ENCODE measurements at places on chromosomes 11 and 22.
A peak's percentile ranks its signal among the peaks of the same experiment; 100 is the strongest.

DNA sequence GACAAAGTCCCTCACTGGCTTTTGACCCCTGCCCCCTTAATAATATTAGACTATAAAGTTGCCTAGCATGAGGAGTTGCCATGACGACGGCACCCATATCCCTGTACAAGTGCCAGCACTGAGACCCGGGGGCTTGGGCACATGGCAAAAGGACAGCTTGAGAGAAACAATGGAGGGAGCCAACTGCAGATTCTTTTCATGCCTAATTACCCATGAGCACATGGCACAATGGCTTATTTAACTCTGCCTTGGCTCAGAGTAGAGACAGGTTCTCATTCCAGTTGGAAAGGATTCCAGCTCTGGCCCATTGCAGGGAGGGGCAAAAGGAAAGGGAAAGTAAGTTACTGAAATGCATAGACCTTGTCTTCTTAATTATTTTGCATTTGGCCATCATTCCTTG lies 261.2 kb upstream of the UBASH3B start:
- no peaks in the 10 kb centered on the region for H3K36me3 ChIP-seq
- no peaks in the 10 kb centered on the region for H3K27me3 ChIP-seq
- no peak overlapping the region for H3K27ac ChIP-seq
- no peak overlapping the region for H3K4me3 ChIP-seq
- no peaks in the 10 kb centered on the region for H3K4me1 ChIP-seq

GRCh38 chr22:42893371-42894150 lies 36.5 kb upstream of the ARFGAP3 start:
- H3K27ac ChIP-seq: peak overlapping the region; percentile 18
- no peak for DNase-seq

- H3K4me3 ChIP-seq: no peak overlapping the region
- no peak for DNase-seq
- H3K27me3 ChIP-seq: peaks cover 2% of the 10 kb centered on the region
- no peaks in the 10 kb centered on the region for H3K4me1 ChIP-seq
- no peaks in the 10 kb centered on the region for H3K36me3 ChIP-seq
Observed at GRCh38 chr11:130785380-130786116, 130.7 kb downstream of the SNX19 start.

DNA sequence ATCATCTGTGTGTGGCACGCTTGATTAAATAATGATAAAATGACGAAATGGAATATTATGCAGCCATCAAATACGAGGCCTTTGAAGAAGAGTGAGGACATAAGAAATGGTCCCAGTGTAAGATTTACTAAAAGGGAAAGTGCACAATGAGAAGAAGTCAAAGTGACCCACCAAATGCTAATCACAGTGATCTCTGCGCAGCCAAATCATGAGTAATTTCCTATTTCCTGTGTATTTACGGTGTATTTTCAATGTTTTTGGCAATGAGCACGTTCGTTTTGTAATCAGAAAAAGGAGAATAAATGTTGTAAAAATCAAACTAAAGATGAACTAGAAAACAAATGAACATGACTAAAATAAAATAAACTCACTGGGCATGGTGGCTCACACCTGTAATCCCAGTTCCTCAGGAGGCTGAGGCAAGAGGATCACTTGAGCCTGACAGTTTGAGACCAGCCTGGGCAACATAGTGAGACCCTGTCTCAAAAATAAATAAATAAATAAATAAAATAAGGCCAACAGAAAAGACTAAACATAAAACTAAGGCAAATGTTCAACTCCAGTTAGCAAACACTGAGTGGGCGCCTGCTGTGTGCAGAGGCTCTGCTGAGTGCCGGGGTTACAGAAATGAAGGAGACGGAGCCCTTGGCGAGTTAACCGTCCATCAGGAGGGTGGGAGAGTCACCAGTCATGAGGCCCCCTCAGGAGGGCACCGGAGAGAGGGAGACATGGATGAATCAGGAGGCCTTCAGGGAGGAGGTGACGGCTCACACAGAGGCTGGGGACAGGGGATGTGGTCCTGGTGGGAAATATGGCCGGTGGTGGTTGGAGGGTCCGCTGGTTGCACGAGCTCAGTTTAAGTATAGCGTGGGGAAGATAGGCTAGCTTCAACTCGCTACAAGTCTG lies 26.0 kb upstream of the CBX7 start:
- DNase-seq: no peak
- no peaks in the 10 kb centered on the region for H3K36me3 ChIP-seq
- H3K27ac ChIP-seq: no peak overlapping the region
- peaks cover 3% of the 10 kb centered on the region for H3K27me3 ChIP-seq
- H3K4me3 ChIP-seq: no peak overlapping the region

DNA sequence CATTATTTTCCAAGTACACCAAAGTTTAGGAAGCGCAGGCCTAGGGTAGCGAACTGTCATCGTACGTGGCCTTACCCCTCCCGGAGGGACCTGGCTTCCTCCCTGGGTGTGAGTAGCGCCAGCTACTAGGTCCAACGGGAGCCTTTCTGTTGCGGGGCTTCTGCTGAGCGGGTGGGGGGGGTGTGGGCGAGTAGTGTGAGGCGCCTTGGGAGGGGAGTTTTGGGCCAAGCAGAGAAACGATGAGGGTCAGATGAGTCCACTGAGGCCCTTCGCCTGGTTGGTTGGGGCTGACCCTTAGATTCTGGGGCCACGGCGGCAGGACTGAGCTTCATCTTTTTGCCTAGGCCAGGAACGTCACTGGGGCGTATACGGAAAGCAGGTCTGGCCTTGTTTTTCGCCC lies 868 bp downstream of the TEF start:
- no peaks in the 10 kb centered on the region for H3K36me3 ChIP-seq
- no peak for DNase-seq
- H3K27ac ChIP-seq: peak overlapping the region; percentile 49
- peak overlapping the region; percentile 70 for H3K4me3 ChIP-seq
- H3K27me3 ChIP-seq: no peaks in the 10 kb centered on the region
- H3K4me1 ChIP-seq: peaks cover 28% of the 10 kb centered on the region

GRCh38 chr11:102762361-102762767 lies 18.1 kb downstream of the MMP10 start:
- H3K27ac ChIP-seq: no peak overlapping the region
- no peak overlapping the region for H3K4me3 ChIP-seq
- no peaks in the 10 kb centered on the region for H3K27me3 ChIP-seq
- H3K4me1 ChIP-seq: peaks cover 9% of the 10 kb centered on the region
- no peaks in the 10 kb centered on the region for H3K36me3 ChIP-seq

- DNase-seq: no peak
- no peaks in the 10 kb centered on the region for H3K27me3 ChIP-seq
- no peaks in the 10 kb centered on the region for H3K4me1 ChIP-seq
- no peak overlapping the region for H3K27ac ChIP-seq
- H3K4me3 ChIP-seq: no peak overlapping the region
Observed at GRCh38 chr11:8652140-8652539, 30.3 kb downstream of the TRIM66 start.

GRCh38 chr11:9633679-9634078 lies 30.2 kb upstream of the SWAP70 start:
- peak; percentile 13 for DNase-seq
- H3K27me3 ChIP-seq: no peaks in the 10 kb centered on the region
- no peaks in the 10 kb centered on the region for H3K36me3 ChIP-seq
- no peak overlapping the region for H3K4me3 ChIP-seq
- no peaks in the 10 kb centered on the region for H3K4me1 ChIP-seq

DNA sequence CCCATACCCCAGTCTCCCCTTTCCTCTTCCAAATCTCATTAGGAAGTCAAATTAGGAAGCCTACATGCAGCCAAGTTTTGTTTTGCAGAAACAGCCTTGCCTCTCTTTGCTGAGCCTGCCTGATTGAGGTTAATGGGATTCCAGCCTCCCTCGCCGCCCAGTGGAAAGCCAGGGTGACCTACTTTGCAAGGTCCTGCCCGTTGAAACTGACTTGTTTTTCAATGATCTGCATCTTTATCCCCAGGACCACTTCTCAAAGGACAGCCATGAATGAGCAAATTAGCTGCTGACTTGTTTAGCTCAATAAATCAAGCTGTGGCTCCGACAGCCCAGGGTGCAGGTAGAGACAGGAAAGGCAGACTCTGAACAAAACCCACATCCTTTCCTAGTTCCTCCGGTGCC lies 110.4 kb downstream of the RRAS2 start:
- no peak overlapping the region for H3K4me3 ChIP-seq
- no peaks in the 10 kb centered on the region for H3K27me3 ChIP-seq
- H3K36me3 ChIP-seq: no peaks in the 10 kb centered on the region
- H3K27ac ChIP-seq: no peak overlapping the region

DNA sequence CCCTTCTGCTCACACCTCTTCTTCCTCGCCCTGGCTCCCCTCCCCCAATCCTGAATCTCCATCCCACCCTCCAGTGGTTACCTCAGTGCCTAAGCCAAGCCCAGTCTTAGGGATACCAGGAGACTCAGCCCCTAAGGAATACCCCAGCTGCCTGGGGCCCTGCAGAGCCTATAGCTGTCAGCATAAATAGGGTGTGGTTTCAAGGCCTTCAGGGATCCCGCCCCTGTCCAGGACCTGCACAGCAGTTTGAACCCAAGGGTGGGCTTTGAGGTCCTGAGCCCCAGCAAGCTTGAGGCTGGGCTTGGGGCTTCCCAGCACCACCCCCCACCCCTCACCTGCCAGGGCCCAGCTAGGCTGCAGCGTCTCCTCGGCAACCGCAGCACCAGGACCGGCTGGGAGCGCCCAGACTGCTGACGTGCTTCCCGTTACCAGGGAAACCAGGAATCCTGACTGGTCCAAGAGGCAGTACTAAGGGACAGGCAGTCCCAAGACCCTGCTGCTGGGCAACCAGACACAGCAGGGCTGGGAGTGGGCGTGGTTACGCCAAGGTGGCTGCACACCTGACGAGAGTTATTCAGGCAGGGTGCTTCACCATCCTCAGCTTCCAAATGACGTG lies 13.7 kb downstream of the APBB1 start:
- H3K36me3 ChIP-seq: no peaks in the 10 kb centered on the region
- no peak overlapping the region for H3K27ac ChIP-seq
- no peaks in the 10 kb centered on the region for H3K27me3 ChIP-seq
- DNase-seq: no peak
- no peaks in the 10 kb centered on the region for H3K4me1 ChIP-seq

GRCh38 chr11:19594326-19594725 lies 118.3 kb upstream of the NAV2 start:
- H3K27me3 ChIP-seq: peaks cover 1% of the 10 kb centered on the region
- H3K4me3 ChIP-seq: no peak overlapping the region
- H3K27ac ChIP-seq: no peak overlapping the region
- no peaks in the 10 kb centered on the region for H3K36me3 ChIP-seq
- no peak for DNase-seq
- no peaks in the 10 kb centered on the region for H3K4me1 ChIP-seq

GRCh38 chr11:125251214-125251545 lies 86.6 kb downstream of the PKNOX2 start:
- DNase-seq: no peak
- H3K36me3 ChIP-seq: no peaks in the 10 kb centered on the region
- H3K27me3 ChIP-seq: peaks cover 10% of the 10 kb centered on the region
- no peak overlapping the region for H3K27ac ChIP-seq
- H3K4me3 ChIP-seq: no peak overlapping the region

Data from common myeloid progenitor, CD34-positive (primary cell).